Activated T-cell treated with anti-CD3 and anti-CD28 coated beads for 48 hours (primary cell): ENCODE measurements at places on chromosomes 4 and X.

DNA sequence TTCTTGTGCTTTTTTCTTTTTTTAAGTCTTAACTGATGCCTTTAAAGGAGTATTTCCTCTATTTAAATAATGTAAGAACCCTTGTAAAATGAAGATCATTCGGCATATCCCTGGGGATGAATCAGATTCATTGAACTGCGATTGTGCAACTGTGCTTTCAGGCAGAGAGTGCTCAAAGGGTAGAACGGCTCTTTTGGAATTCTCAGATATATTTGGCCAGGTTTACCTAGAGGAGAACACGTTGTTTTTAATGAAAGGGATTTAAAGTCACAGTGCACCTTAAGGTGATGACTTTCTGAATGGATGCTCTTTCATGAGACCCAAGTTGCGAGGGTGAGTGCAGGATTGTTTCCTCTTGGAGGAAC, 51.6 kb upstream of the ELOVL6 start:
- DNase-seq = no peak

GRCh38 chr4:11900359-11900758, 471.7 kb upstream of the HS3ST1 start:
- no peak for DNase-seq

- no peak for DNase-seq
Measured at GRCh38 chr4:38185406-38186144, 225.4 kb downstream of the PTTG2 start.

- peak; percentile 89 for DNase-seq
Measured at GRCh38 chrX:54044126-54044876, at the start of gene PHF8. Gene PHF8, minus strand, starts transcription at chrX:54044473. Its CDS starts 1,745 bp downstream, at chrX:54042728.

DNA sequence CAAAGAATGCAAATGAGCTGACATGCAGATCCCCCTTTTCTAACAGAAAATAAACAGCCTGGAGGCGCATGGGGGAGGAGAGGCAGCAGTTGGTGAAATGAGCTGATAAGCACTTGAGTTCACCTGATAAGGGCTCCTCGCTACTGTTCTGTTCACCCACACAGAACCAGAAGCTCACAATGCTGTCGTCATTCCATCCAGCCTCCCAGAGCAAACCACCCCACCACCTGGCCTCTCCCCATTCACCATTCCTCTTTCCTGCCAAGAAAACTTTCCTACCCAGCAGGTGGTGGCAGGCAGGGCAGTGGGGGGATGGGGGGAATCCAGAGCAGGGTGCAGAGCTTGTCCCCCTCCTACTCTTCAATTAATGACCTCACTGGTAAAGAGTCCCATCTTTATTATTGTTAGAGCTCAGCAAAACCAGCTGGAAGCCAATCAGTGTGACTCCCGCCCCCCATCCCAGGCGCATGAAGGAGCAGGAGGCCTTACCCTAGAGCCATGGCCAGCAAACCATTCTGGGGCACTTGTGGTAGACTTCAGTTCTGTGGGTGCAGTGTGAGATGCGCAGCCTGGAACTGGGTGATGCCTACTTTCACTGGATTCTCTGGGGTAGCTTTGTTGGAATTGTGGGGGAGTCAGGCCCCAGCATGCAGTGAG, 350.3 kb downstream of the ZIC3 start:
- DNase-seq = no peak

GRCh38 chrX:97637289-97637688, 753.6 kb downstream of the RPA4 start:
- DNase-seq = no peak

DNA sequence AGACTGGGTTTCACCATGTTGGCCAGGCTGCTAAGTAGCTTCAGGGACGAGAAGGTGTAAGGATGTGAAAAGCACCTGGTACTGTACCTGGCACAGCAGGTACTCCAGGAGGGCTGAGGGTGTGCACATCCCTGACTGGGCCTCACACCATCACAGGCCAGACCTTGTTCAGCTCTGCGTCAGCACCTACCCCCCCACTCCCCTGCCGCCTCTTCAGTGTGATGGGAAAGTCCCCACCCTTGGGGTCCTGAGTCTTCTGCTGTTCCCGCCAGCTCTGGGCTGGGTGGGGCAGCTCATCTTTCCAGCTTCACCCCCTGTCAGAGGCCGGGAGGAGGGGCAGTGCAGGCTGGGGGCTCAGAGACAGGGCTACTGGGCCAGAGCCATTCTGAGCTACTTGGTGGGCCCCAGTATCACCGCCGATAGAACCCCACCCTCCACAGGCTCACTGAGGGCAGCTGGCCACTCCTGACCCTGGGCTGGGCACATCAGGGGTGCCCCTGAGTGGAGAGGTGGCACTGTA, 6.7 kb upstream of the SH3BP2 start:
- DNase-seq = peak; percentile 60

DNA sequence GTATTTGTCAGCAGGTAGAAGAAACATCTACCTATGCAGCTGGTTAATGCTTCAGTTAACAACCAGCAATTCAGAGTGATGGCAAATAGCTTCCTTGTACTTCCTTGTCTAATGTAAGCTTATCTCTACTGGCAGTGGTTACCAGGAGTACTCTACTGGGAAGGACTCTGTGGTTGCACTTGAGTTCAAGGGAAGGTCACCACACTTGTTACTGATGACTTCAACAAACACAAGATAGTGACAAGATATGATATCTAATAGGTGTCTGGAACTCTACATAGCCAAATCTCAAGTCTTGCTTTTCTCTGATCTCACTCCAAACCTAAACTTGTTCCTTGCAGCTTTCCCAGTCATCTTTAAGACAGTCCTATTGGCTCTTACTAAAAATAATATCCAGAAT, 1644.9 kb upstream of the TENM3 start:
- no peak for DNase-seq

DNA sequence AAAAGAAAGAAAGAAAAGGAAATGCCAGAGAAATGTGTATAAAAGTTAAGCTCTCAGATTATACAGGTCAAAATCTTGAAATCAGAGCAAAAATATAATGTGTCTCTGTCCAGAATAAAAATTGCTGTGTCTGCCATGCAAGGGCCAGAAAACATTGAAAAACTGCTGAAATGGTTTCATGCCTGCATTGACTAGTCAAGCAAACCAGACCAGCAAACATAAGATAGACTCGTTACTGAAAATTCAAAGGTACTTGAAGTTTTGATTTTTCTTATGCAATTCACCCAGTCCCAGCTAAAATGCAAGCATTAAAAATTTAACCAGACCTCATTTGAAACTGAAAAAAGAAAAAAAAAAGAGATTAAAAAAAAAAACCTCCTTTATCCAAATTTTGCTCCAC, 37.2 kb upstream of the NPFFR2 start:
- no peak for DNase-seq
